Epithelial cell of esophagus (primary cell): ENCODE measurements at places on chromosomes 13 and 19.
A peak's percentile ranks its signal among the peaks of the same experiment; 100 is the strongest.

- no peak for DNase-seq
These were observed 19.0 kb upstream of the IL17D start for GRCh38 chr13:20684546-20684945.

- DNase-seq = peak; percentile 67
These were observed 9.2 kb downstream of the PGPEP1 start for GRCh38 chr19:18349524-18350128.

GRCh38 chr13:50015750-50016149, 506 bp downstream of the KCNRG start:
- DNase-seq = no peak

DNA sequence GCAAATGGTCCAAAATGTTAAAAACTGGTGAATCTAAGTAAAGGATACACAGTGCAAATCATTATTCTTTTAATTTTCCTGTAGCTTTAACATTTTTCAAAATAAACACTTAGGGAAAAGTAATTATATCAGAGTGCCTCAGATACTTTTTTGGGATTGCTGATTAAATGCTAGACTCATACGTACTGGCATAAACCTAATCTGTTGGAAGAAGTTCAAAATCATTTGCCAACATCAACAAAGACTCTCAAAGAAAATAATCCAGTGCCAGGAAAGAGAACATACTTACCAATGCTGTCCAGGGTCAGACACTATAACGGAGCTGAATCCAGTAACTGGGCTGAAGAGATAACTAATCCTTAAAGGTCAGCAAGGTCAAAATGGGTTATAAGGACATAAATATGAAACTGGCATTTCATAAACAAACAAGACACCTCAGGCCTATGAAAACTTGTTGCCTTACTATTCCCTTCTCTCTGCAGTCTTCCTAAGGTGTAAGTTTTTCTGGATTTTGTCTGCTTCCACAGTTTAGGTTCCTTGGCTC, 3.3 kb upstream of the ZNF420 start:
- DNase-seq = no peak

DNA sequence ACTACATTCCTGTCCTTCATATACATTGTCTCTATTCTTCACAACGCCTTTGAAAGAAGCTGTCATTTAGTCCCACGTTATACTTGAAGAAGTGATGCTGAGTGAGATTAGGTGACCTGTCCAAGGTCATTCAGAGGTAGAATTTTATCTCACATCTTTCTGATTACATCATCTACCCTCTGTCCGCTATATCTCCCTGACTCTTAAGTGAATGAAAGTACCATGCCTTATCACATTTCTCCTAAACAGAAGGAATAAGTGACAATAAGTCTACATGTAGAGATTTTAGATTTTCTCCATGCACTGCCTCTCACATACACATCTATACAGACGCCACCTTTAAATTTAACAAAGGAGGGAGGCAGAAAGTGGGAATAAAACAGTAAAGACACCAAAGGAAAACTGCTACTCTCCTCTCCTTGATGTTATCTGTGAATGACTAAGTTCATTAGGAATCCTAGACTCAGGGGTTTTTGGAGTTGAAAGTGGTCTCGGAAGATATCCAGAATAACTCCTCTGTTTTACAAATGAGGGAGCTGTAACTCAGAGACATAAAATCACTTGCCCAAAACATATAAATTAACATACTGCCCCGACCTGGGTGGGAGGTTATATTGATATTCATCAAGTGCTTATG, 4.9 kb upstream of the CLDN10 start:
- DNase-seq = no peak

GRCh38 chr13:40272776-40273139, 393.7 kb downstream of the FOXO1 start:
- peak; percentile 69 for DNase-seq

DNA sequence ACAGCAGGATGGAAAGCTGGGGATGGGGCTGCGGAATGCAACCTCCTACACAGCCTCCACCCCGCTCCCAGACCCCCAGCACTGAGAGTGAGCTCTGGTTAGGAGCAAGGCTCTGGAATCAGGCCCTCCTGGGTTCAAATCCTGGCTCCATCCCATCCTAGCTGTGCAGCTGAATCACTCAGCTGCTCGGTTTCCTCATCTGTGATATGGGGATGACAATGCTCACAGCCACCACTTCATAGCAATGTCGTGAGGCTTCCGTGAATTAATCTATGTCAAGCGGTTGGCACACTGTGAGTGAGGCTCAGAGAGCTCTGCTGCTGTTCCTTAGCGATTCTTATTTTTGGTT, 538 bp downstream of the ACP7 start:
- DNase-seq = no peak
